ENCODE measurements at places on chromosomes 5 and 9.

- no peak for DNase-seq
Observed at GRCh38 chr9:31388660-31389059, 995.8 kb upstream of the ACO1 start.

DNA sequence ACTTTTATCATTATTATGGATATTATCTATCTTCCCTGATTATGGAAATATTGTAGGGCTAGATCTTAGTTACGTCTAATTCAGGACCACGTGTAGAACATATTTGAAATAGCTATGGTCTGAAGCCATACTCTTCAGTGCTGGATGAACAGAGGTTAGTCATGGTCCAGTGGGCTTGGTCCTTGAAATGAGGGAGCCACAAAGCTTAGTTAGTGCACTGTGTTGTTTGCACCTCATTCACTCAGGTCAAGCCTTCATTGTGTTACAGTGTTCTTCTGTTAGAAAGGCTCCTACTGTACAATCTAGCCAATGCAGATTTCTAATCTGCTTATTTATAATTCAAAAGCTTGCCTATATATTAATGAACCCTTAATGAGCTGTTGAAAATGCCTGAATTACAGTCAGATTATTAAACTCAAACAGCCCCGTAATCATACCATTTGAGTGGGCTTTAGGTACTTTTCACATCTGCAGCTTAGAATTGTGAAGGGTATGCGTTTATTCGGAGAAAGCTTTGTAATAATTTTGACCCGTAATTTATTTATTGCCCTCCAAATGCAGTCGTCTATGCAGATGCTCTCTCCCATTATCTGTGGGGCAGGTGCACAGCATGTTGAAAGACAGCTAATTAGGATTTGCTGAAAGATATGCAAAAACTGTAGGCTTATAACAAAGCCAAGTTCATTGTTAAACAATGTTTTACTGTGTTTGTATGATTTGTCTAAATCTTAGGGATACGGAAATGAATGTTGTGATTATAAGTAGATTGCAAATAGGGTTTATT lies 164.9 kb downstream of the PBX3 start:
- no peak for DNase-seq

- no peak for DNase-seq
Observed at GRCh38 chr5:1090538-1090937, 21.3 kb downstream of the SLC12A7 start.

GRCh38 chr5:23507278-23507685 lies at the start of gene PRDM9:
Gene PRDM9, plus strand, starts transcription at chr5:23507609. Its CDS starts 1,425 bp downstream, at chr5:23509034.
- peak; percentile 34 for DNase-seq

DNA sequence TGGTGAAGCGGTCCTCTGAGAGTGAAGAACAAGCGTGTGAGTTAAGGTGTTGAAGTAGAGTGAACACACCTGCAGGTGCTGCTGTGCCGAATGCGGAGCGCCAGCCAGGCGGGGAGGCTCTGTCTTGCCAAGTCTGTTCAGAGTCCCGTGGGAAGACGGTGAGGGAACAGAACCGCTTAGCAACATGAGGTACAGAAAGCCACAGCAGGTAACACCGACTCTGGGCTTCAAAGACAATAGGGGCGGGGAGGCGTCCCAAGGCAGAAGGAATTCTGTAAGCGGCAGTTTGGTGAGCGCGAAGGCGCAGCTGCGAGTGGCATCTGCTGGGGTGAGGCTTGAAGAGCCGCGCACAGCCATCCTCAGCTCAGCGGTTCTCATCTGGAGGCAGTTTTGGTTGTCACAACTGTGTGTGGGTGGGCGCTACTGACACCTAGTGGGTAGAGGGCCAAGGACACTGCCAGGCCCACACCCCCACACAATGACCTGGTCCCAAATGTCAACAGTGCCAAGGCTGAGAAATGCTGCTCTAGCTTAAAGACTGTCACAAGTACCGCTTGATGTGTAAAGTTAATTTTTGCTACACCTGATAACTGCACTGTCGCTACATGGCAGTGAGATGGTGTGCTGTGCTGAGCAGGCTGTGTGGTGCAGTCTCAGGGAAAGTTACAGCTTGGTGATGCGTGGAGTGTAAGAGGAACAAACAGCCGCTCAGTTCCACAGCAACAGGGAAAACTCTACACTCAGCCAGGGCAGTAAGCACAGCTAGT lies 67.4 kb upstream of the TBC1D9B start:
- DNase-seq: no peak

GRCh38 chr5:132834057-132834456 lies 3.6 kb upstream of the SHROOM1 start:
- no peak for DNase-seq

DNA sequence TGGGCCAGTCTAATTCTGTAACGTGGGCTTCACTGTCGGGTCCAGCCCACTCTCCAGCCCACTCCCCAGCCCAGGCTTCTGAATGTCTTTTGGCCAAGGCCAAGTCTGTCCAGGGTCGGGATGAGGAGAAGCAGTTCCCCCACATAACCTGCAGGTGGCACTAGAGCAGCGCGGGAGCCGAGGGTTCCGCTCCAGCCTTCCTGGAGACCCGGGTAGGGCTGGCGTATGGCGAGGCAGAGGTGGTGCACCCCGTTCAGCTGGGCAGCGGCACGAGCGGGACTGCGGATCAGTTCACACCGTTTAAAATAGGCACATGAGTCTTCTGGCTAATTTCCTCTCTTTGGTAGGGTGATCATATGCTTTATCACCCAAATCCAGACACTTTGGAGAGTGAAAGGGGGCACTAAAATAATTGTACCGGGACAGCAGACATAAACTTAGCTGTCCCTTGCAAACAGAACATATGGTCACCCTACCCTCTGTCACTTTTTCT lies 185.9 kb downstream of the MSX2 start:
- DNase-seq: peak; percentile 24

- DNase-seq: no peak
Observed at GRCh38 chr5:74492230-74492629, 148.3 kb downstream of the ENC1 start.

- DNase-seq: no peak
Observed at GRCh38 chr5:123007182-123007581, 29.3 kb downstream of the PPIC start.

DNA sequence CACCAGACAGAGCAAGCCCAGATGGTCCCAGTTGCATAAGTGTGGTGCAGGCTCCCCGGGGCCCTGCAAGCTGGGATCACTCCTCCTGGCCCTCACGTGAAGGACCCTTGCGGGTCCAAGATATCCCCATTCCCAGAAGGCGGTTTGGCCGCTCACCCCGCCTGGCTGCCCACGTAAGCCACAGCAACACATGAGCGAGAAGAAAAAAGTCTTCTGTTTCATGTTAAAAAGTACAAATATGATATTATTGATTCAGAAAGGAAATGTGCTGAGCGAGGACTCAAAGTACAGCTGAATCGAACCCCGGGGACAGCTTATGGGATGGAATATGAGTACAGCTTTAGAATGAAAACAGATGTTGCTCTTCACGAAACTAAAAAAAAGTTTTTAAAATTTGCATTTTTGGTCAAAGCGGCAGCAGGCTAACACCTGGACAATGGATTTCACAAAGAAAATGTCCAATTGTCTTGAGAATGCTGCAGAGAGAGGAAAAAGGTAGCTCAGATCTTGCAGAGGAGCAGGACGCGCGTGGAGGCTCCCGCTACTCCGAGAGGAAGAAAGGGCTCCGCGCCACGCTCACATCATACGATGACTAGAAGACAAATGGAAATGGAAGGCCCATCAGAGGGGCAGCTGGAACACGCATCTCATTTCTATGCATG lies 427.6 kb downstream of the IRX1 start:
- DNase-seq: no peak

DNA sequence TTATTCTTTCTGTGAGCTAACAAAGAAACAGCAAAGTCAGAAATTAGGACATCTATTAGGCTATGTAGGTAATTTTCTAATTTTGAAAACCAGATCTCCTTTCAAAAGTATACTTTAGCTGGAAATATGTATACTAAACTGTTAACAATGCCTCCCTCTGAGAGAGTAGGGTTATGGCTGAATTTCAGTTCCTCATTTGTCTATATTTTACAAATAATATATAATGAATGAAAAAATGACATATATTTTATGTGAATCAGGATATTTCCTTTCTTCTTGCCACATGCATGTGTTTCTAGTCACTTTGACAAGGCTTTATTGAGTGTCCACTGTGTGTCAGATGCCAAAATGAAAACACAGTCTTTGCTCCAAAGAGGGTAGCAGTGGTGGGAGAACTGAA lies 15.4 kb downstream of the HACD4 start:
- DNase-seq: no peak

Data from fibroblast of skin of left quadriceps (primary cell).